ENCODE measurements at places on chromosomes 2 and 18.
A peak's percentile ranks its signal among the peaks of the same experiment; 100 is the strongest.

- no peak for DNase-seq
Measured at GRCh38 chr2:147500819-147501395, 343.9 kb upstream of the ACVR2A start.

DNA sequence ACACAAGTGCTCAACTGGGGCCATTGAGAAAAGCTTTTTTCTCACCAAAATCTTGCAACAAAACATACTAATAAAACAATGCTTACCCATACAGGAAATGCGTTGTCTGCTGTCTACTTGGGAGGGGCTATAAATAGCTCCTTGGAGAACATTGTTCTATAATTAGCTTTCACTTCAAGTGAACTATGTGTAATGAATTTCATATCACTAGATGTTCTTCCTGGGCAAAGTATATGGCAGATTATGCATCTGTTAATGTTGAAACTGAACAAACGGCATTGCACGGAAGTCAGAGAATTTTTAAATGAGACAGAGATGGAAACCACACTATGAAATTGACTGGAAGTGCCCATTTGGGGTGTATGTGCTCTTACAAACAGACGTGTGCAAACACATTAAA lies 6.4 kb upstream of the NPAS2 start:
- peak; percentile 67 for DNase-seq

- DNase-seq, result no peak
Measured at GRCh38 chr2:23698116-23698693, 228.7 kb downstream of the ATAD2B start.

DNA sequence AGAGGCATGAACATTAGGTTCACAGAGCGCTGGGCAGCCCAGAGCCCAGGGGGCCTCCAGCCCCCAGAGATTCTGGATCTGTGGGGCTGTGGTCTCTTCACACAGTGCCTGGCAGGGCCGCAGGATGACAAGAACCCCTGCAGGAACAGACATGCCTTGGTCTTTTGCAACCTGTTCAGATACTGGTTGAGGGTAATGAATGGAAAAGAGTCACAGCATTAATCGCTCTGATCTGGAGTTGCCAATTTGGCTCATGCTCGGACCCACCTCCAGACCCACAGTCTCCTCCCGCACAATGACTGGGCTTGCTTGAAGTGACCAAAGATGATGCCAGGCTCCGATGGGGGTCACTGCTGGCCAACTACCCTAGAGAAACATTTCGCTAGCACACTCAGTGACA lies 229.4 kb upstream of the SMAD2 start:
- DNase-seq, result no peak

DNA sequence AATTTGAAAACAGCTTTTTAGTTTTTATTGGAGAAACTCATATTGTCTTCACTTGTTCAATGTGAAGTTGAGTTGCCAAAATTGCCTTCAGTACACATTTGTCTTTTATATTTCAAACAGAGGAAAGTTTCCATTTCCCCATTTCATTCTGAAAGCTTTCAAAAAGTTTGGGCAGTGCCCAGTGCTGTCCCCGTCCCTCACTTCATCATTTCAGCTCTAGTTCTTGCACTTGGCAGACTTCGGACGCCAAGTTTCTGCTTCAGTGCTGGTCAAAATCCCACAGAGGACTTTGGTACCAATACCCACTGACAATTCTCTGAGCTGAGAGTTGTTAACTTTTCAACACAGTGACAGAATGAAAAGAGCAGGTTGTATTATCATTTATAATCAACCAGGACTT lies 43.4 kb upstream of the AQP4 start:
- no peak for DNase-seq

- DNase-seq, result no peak
Measured at GRCh38 chr2:218026244-218026643, 23.4 kb upstream of the TNS1 start.

- DNase-seq, result peak; percentile 75
Measured at GRCh38 chr2:192162392-192163042, 32.2 kb downstream of the TMEFF2 start.

- no peak for DNase-seq
Measured at GRCh38 chr2:113093613-113093977, 25.8 kb downstream of the IL1F10 start.

DNA sequence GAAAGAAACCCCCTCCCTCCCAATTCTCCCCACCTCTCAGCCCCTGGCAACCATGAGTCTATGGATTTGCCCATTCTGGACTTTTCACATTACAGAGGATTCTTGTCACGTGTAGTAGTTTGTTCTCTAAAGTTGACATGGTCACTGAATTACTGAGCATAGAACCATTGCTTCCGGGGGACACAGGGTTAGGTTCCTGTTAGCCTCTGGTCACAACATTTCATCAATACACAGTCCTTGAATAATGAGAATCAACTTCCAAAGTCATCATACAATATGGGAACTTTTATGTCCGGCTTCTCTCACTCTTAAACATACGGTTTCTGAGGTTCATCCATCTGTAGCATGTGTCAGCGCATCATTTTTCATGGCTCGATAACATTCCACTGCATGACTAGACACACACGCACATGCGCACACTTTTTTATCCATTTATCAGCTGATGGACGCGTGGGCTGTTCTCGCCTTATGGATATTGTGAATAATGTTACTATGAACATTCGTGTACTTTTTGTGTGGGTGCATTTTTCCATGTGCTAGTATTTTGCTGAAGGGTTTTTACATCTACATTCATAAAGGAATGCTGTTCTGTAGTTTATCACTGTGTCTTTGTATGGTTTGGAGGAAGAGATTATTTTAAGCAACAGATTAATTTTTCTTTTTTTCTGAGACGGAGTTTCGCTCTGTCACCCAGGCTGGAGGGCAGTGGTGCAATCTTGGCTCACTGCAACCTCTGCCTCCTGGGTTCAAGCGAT lies 48.1 kb downstream of the PARD6G start:
- no peak for DNase-seq

DNA sequence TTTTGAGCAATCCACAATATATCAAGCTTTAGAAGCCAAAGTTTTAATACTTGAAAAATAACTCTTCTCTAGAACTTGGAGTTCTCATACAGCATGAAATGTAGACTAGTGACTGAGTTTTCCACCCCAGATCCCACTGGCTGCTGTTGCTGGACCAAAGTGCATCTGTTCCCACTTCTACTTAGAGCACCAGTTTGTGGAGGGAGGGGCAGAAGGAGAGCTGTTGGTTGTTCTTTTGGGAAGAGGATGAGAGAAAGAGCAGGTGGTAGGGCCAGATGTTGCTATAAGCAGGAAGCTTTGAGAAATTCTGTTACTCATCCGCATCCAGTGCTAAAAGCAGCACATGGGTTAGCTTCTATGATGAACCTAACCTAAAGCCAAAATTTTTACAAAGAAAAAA lies 59.0 kb downstream of the MBD2 start:
- DNase-seq, result no peak

DNA sequence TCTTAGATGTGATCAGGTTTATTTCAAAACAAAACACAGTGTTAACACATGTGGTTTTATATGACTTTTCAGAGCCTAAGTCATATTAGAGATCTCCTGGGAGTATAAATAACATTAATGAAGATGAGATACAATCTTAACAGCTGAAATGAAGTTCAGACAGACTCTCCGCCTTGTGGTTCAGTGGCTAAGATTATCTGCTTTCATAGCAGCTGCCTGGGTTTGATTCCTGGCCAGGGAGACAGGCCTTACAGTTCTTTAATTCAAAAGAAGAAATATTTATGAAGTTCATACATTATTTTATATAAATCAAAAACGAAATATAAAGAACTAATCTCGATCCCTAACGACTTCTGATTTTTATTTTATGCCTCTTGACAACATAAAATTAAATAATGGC lies 35.2 kb upstream of the TTC32 start:
- no peak for DNase-seq

GRCh38 chr2:86221066-86221684 lies 21.9 kb downstream of the MRPL35 start:
- DNase-seq, result peak; percentile 41

DNA sequence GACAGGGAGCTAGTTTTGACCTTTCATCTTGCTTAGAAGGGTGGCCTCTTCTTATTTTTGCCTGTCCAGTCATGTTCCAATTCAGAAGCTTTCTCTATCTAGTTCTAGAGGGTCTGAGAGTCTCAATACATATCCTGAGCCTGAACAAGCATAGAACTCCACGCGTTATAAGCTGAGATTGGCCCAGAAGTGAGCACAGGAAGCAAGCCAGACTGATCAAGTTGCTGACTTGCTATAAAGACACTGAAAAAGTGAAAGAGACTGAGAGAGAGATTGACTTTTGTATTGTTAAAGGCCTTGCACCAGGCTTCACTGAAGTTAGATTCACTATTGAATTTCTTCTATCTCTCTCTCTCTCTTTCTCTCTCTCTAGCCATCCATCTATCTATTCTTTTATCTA lies 142.7 kb upstream of the DOCK10 start:
- no peak for DNase-seq

DNA sequence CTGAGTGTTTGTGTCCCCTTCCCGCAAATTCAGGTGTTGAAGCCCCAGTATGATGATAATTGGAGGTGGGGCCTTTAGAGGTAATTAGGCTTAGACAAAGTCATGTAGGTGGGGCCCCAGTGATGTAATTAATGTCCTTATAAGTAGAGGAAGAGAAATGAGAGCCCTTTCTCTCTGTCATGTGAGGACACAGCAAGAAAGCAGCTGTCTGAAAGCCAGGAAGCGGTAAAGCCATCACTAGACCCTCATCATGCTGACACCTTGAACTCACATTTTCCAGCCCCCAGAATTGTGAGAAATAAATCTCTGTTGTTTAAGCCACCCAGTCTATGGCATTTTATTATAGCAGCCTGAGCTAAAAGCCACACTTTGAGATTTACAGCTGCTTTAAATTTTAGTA lies 1580.0 kb downstream of the LRP1B start:
- DNase-seq, result no peak

DNA sequence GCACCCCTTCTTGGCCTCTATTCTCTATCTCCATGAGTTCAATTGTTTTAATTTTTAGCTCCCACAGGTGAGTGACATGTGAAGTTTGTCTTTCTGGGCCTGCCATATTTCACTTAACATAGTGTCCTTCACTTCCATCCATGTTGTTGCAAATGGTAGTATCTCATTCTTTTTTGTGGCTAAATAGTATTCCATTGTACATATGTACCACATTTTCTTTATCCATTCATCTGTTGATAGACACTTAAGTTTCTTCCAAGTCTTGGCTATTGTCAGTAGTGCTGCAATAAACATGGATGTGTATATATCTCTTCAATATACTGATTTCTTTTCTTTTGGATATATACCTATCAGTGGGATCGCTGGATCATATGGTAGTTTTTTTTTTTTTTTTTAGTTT lies 9.0 kb downstream of the STRADB start:
- no peak for DNase-seq

DNA sequence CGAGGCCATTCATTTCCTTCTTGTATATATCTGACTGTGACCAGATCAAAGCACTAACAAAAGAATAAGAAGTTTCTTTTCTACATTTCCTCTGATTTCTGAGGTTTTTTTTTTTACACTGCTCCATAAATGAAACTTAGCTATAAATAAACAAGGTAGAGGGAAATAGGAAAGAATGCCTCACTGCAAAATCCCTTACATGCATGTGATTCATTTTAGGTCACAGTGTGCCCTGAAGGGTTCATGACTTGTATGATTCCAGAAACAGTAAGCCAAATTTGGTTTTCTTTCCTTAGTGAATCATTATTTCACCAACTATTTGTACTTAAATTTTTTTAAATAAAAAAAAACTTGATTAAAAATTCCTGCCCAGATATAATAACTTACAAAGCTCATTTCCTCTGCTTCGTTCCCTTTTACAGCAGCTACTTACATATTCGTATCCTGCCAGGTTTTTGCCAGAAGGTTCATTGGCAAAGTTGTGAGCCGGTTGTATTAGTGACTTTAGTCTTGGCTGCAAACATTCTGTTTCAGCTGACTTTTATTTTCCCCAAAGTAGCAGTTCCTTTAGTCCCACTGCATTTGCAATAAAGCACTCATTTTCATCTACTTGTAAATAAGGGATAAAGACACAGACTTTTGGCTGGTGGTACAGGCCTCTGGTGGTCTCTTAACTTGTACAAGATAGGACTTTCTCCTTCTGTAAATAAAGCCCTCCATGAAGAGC lies 58.6 kb downstream of the LRP2 start:
- no peak for DNase-seq

DNA sequence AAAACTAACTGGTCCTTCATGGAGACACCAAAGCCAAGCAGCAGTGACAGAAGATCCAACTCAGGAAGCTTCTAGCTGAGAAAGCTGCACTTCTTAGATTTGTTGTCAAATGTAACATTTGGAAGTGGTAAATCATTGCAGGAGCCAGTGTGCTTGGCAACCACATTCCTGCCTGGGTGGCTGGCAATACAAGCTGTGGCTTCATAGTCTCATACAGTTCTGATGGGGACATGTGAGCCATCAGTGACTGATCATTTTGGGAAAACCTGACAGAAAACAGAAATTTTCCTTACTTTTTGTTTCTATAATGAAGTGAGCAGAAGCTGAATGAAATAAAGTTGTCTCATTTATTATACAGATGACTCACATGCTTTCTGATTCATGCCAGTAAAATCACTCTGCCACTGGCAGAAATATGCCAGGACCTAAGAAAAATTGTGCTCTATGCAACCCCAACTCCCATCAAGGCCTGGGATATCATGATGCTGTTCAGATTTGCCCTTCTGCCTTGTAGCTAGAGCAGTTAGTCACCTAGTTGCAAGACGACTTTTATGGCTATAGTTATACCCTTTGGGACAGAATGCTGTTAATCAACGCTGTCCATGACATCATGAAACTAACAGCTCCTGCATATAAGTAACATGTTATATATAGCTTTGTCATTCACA lies 508.1 kb downstream of the ADCYAP1 start:
- no peak for DNase-seq

- peak; percentile 68 for DNase-seq
Measured at GRCh38 chr2:70947556-70948184, 12.0 kb downstream of the ATP6V1B1 start.

- peak; percentile 45 for DNase-seq
Measured at GRCh38 chr2:43333656-43334144, 107.3 kb upstream of the ZFP36L2 start.

- DNase-seq, result peak; percentile 57
Measured at GRCh38 chr18:24726727-24727492, 266.5 kb downstream of the HRH4 start.

GRCh38 chr18:13611601-13612195 lies 114.7 kb downstream of the FAM210A start:
- peak; percentile 14 for DNase-seq

- DNase-seq, result peak; percentile 64
Measured at GRCh38 chr2:180761224-180761623, 219.2 kb upstream of the UBE2E3 start.

DNA sequence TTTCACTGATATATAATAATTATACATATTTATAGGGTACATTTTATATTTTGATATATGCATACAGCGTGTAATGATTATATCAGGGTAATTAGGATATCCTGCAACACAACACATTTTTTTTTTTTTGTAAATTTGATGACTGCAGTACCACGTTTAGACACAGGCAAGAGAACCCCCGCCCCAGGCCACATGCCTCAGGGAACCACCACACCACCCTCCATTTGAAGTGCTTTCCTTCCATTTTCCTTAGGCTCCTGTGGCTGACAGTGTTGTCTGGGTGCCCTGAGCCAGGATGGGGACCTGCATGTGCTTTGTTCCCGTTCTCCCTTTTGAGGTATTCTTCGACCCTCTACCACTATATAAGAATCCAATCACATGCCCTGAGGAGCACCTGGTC lies 161.6 kb upstream of the CTAGE1 start:
- no peak for DNase-seq
